Umbilical cord (tissue), 2 donors: ENCODE measurements at places on chromosomes 5 and 9. TPM values are rescaled to one million over a fixed set of nuclear protein-coding genes. Genes with fewer than 3 reads are reported as not detected.

GRCh38 chr5:348726-349125 lies 27.2 kb downstream of the AHRR start:
- DNase-seq = no peak

DNA sequence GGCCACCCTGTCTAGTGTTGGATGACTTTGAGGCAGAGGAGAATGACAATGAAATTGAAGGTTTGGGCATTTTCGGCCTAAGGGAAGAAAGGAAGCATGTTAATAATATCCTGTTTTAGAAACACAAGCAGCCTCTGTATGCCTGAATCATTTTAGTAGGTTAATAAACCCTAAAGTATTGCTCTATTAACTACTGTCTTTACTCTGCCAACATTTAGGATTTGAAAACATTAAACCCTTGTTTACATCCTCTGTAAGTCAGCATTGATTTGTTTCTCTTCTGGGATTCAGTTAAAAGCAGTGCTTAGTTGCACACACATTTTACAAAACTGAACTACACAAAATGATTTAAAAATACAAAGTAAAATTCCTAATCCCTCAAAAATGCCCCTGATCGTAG lies 358.9 kb downstream of the ARRDC3 start:
- no peak for DNase-seq

ANKRD34B gene
- total RNA-seq = 4.1 TPM

- DNase-seq = no peak
Measured at GRCh38 chr9:130970855-130971254, 31.8 kb upstream of the FIBCD1 start.

- DNase-seq = no peak
Measured at GRCh38 chr5:149517461-149518122, 33.6 kb downstream of the CSNK1A1 start.

TMEFF1 gene
- total RNA-seq = not detected

GRCh38 chr5:6395621-6396020 lies 17.3 kb upstream of the MED10 start:
- DNase-seq = no peak

- DNase-seq = peak; percentile 90
Measured at GRCh38 chr5:149421834-149422233, 42.7 kb upstream of the IL17B start.

DPM2 gene
- 1.4 TPM for total RNA-seq

DNA sequence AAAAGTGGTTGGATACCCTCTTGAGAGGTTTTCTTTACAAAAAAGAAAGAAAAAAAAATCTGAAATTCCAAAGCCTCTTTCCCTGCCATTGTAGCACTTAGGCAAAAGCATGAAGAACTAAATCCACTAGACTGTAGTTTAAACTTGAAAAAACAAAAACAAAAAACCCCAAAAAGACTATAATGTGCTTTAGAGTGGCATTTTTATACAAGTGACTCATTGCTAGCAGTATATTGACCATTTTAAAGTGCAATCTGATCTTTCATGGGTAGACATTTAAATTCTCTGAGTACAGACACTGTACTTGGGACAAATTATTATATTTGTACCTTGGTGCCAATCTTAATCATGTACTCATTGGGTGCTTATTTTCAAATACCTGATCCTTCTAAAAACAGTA lies 50.8 kb downstream of the NDFIP1 start:
- no peak for DNase-seq
